ENCODE measurements at places on chromosomes 1 and 21.

- no peak for DNase-seq
Measured at GRCh38 chr1:170931650-170932049, 3.7 kb upstream of the MROH9 start.

DNA sequence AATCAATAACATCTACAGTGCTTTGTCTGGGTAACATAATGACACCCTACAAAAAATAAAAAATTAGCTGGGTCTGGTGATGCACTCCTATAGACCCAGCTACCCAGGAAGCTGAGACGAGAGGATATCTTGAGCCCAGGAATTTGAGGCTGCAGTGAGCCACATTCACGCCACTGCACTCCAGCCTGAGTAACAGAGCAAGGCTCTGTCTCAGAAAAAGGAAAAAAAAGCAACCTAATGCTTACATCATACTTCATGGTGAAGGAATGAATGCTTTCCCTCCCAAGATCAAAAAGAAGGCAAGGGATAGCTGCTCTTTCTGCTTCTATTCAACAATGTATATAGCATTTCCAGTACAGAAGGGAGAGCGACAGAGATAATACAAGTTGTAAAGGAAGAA is 24.2 kb upstream of the CTTNBP2NL start:
- no peak for DNase-seq

DNA sequence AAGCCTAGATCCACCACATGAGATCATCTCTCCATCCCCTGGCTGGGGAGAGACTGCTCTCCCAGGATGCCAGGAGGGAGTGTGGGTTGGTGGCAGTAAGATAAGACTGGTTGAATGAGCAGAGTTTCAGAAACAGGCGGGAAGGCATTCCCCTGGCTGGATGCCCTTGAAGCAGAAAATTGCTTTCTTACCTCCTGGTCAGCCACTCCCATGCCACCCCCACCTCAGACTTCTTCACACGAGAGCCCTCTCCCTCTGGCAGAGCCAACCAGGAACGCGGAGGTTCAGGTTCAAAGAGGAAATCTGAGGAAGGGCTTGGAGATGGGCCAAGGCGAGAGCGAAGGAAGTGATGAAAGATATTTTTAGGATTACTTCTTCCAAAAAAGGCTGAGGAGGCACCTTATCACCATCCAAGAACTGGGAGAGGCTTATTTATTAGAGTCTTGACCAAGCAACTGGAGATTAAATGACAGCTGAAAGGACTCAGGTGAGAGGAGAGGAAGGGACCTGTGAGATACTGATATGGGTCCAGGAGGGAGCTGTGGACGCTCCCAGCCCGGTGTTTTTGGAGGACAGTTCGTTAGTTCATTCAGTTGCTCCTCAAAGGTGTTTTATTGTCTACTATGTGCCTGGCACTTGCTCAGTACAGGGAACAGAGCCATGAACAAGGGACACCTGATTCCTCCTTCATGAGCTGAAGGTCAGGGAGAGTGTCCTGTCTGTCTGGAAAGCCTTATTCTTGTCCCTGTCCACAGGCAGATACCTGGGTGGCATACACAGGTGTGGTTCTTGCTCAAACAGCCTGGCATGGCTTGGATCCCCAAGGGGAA is 18.9 kb upstream of the SLC26A9 start:
- no peak for DNase-seq

- no peak for DNase-seq
Measured at GRCh38 chr1:73770109-73770905, 427.7 kb downstream of the LRRIQ3 start.

DNA sequence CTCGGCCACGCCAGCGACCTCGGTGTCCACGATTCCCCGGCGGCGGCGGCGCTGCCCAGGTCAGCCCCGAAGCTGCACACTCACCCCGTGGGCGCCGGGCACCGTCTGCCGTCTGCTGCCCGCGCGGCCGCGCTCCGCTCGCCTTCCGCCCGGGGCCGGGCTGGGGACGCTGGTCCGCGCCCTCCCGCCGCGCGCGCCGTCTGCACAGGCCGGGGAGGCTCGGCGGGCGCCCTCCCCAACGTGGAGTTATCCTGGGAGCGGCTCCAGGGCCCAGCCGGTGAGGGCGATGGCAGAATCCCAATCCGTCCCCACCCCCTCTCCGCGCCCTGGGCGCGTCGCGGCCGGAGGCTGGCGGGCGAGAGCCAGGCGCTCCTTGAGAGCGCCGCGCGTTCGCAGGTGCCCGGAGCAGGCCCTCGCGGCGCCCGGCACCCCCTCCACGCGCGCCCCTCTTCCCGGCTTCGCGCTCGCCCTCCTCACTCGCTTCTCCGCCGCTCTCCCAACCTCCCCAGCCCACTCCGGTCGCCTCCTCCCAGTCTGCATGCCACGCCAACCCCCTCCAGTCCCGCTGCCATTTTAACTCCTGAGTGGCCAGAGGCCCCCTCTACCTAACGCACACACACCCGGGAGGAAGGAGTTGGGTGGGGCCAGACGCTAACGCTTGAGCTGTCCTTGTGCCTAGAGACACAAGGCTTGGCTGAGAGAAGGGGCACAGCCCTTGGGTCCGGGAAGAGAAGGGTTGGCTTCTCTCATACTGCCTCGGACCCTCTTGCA is at the start of gene LRRN2:
Gene LRRN2 (minus strand): TSS at position 503 of the 771 bp plus-strand sequence. CDS start 65,746 bp downstream, outside the sequence.
- DNase-seq = no peak

- no peak for DNase-seq
Measured at GRCh38 chr21:43850728-43851295, 14.2 kb upstream of the AGPAT3 start.

GRCh38 chr1:7771823-7772299 is 765 bp downstream of the VAMP3 start:
- no peak for DNase-seq

DNA sequence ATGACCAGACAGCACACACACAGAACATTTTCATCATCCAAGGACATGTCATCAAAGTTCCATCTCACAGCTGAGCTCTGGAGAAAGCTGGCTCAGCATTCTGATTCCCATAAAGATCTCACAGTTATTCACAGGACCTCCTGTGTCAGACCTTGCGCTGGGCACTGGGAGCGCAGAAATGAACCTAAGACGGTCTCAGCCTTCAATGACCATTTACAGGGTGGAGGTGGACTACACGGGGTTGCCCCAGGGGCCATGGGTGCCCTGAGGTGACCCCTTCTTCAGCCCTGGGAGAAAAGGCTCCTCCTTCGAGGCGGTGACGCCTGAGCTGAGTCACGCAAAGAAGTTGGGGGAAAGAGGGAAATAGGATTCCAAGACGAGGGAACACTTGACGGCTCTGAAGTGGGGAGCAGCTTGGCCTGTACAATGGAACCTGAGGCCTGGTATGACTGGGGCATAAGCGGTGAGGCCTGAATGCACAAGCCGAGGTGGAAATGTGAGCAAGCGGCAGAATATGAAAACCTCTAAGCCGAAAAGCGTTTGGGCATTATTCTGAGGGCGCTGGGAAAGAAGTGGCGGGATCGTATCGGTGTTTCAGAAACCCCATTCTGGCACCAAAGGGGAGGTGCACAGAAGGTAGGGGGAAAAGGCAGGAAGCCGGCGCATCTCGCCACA is 797 bp downstream of the CC2D1B start:
- peak; percentile 35 for DNase-seq

DNA sequence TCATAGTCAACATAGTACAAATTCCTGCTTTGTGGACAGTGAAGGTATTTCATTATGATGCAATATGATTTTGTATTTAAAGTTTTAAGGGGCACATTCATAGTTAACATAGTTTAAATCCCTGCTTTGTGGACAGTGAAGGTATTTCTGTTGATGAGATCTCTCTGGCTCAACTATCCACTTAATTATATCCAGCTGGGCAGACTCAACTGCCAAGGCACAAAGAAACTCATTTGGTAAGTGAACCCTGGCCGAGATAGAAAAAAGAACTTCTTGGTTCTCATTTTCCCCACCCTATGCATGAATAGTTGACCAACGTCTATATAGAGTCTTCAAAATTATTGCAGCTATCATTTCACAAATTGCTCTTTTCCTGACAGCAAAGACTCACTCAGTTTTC is 1194.6 kb downstream of the NCAM2 start:
- DNase-seq = no peak

DNA sequence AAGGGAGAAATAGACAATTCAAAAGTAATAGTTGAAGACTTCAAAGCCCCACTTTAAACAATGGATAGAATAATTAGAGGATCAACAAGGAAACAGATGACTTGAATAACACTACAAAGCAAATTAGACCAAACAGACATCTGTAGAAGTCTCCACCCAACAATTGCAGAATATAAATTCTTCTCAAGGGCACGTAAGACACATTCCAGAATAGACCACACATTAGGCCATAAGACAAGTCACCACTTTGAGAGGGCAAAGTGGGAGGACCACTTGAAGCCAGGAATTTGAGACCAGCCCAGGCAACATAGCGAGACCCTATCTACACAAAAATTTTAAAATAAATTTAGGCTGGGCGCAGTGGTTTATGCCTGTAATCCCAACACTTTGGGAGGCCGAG is 20.5 kb upstream of the RNF186 start:
- no peak for DNase-seq

DNA sequence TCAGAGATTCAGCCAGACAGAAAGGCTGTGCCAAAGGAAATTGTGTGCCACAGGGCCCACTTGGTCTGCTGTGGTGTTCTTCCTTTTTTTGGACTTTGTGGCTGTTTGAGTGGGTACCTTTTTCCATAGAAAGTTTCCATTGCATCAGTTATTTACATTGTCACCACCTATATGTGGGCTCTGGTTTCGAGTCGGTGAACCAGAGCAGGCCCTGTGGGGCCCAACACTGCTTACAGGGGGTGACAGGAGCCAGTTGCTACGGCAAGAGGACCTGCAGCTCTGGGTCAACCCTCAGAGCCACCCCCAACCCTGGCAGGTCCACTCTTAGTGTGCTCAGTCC is 157.0 kb upstream of the EDN2 start:
- no peak for DNase-seq

- no peak for DNase-seq
Measured at GRCh38 chr1:234726359-234726943, 116.5 kb upstream of the IRF2BP2 start.

DNA sequence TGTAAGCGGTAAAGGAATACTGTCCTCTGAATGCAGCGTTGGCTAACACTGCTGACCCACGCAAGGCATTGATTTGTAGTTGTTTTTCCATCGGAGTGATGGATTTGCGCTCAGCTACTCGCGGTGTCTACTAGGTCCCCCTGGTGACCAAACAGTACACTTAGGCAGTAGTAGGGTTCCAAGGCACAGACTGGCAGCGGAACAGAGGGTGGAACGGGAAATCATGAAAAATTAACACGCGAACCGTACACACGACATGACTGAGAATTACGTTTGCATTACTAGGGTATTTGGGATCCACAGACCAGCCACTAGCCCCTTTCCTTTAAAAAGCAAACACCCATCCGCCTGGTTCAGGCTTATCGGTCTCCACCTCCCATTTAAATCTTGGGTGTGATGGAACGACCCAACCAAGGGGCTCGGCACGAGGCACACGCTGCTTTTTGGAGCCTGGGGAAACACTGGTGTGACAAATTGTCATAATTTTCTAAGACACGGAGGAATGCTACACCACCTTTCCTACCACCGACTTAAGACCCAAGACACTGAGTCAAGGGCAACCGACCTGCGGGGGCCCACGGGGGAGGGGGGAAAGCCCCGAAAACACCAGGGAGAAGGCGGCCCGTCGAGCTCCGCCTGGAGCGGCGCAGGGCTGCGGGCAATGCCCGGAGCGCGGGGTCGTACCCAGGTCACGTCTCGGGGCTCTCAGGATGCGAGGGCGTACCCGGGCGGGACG is 699 bp downstream of the DIPK1A start:
- peak; percentile 27 for DNase-seq

GRCh38 chr1:155287987-155288543 is 10.8 kb downstream of the HCN3 start:
- DNase-seq = no peak

DNA sequence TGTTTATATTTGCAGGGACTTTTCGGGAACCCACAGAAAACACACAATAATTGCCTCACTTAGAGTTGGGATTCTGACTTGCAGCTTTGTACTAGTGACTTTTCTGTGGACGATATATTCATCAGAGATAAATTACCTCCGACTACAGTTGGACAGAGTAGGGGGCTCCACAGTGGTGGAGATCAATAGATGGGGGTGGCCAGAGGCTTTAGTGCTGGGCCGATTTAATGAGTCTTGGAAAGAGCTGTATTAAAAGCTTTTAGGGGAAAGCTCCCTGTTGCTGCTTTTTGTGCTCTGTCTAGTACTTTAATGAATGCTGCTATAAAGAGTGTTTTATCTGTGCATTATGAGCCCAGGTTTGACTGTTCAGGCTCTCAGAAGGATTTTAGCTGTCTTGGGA is 359.2 kb upstream of the DPYD start:
- no peak for DNase-seq

- no peak for DNase-seq
Measured at GRCh38 chr1:244035358-244035757, 15.7 kb upstream of the ZBTB18 start.

- no peak for DNase-seq
Measured at GRCh38 chr1:39965044-39965443, 10.1 kb downstream of the MFSD2A start.

DNA sequence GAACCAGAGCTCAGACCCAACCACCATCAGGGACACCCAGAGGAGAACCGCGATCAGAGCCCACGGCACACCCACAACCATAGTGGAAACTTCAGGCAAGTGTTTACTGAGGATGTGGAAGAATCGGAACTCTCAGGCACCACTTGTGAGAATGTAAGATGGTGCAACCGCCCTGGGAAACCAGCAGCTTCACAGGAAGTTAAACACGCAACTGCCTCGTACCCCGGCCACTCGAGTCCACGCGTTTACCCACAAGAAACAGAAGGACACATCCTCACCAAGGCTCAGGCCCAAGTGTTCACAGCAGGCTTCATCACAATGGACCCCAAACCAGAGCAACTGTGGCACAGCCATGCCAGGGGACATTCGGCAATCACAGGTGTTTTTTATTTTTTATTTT is 51.4 kb upstream of the COL6A2 start:
- DNase-seq = no peak

GRCh38 chr1:58529284-58529683 is 17.2 kb downstream of the OMA1 start:
- DNase-seq = no peak

- DNase-seq = no peak
Measured at GRCh38 chr1:55775007-55775406, 559.8 kb upstream of the USP24 start.

- DNase-seq = no peak
Measured at GRCh38 chr1:150981177-150981804, 801 bp upstream of the ANXA9 start.

- no peak for DNase-seq
Measured at GRCh38 chr1:81833722-81834121, 33.0 kb downstream of the ADGRL2 start.
